ENCODE measurements at places on chromosomes 1 and 21. TPM values are rescaled to one million over a fixed set of nuclear protein-coding genes. Genes with fewer than 3 reads are reported as not detected.

DNA sequence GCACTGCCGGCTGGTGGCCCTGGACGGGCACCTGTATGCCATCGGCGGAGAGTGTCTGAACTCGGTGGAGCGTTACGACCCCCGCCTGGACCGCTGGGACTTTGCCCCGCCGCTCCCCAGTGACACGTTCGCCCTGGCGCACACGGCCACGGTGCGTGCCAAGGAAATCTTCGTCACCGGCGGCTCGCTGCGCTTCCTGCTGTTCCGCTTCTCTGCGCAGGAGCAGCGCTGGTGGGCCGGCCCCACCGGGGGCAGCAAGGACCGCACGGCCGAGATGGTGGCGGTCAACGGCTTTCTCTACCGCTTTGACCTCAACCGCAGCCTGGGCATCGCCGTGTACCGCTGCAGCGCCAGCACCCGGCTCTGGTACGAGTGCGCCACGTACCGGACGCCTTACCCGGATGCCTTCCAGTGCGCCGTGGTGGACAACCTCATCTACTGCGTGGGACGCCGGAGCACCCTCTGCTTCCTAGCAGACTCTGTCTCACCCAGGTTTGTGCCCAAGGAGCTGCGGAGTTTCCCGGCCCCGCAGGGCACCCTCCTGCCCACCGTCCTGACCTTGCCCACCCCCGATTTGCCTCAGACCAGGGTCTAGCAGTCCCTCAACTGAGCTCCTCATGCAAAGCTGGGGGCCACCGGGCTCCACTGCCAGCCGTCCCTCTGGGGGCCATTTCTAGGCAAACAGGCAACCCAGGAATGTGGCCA, 2.1 kb downstream of the KLHDC7A start:
- no peak for DNase-seq

- DNase-seq, result peak; percentile 45
Observed at GRCh38 chr1:11037740-11038182, 9.3 kb downstream of the MASP2 start.

NMNAT2 gene
- 22.5 TPM for total RNA-seq

DNA sequence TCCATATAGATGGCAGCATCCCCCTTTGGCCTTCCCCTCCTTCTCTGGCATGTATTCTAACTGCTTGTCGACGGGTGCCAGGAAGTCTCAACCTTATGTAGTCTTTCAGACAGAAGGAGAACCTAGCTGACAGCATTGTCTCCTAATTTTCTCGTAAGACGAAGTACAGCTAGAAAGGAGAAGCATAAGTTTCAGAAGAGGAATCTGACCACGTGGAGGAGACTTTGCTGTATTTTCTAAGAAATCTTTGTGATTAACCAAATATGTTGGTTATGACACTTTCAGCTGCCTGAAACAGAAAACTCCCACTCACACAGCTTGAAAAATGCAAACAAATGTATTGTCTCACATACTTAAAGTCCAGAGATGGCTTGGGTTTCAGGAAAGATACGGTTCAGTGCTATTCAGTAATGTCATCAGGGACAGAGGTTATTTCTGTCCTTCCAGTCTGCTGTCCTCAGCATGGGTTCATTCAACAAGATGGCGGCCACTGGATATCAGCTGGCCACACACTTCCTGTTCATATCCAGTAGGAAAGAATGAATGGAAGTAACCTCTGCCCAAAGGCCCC, 109.5 kb upstream of the ZNF648 start:
- DNase-seq, result no peak

DNA sequence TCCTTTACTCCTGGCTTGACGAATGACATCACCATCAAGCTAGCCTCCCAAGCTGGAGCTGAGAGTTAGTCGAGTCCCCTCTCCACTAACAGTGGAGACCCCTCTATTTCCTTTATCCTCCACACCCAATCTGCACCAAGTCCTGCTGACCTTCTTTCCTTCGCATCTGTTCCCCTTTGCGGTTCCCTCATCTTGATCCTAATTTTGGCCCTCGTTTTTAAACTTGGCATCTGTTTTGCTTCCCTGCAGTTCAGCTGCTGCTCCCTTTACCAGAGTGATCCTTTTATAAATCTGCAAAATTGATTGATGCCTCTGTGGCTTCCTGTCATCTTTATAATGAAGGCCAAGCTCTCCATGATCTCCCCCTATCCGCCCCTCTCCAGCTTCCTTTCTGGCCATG, 49.0 kb upstream of the TSPAN2 start:
- DNase-seq, result no peak

CCDC27 gene
- total RNA-seq, result not detected

ICOSLG gene
- total RNA-seq, result 2.9 TPM

DNA sequence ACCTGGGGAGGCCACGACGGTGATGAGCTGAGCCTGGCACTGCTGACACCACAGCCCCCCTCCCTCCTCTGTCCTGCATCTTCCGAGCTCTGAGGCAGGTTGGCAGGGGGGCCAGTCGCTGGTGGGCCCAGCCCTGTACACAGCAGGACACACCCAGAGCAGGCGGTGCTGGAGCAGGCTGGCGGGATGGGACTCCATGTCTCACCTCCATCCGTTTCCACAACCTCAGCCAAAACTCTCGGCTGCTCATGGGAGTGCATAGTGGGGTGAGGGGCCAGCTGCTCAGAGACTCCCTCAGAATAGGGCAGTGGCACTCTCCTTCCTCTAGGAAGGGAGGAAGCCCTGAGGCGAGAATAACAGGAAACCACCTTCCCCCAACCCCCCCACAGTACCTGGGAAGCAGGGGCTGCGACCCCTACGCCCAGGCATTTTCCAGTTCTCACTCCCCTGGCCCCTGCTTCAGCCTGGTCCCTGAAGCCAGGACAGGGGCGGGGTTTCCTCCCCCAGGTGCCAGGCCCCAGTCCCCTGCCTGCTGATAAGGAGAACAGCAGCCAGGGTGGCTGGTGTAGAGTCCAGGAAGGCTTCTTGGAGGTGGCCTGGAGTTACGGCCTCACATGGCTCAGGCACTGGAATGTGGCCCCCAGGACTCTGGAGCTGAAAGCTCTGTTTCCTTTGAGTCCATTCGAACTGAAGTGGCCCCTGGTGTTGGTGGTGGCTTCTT, 3.2 kb upstream of the IBA57 start:
- DNase-seq, result no peak

MAN1A2 gene
- 50.3 TPM for total RNA-seq

- DNase-seq, result no peak
Observed at GRCh38 chr1:2488688-2489087, 12.6 kb downstream of the PLCH2 start.

GRCh38 chr1:150553392-150554085, 4.3 kb downstream of the ADAMTSL4 start:
- DNase-seq, result no peak

DNA sequence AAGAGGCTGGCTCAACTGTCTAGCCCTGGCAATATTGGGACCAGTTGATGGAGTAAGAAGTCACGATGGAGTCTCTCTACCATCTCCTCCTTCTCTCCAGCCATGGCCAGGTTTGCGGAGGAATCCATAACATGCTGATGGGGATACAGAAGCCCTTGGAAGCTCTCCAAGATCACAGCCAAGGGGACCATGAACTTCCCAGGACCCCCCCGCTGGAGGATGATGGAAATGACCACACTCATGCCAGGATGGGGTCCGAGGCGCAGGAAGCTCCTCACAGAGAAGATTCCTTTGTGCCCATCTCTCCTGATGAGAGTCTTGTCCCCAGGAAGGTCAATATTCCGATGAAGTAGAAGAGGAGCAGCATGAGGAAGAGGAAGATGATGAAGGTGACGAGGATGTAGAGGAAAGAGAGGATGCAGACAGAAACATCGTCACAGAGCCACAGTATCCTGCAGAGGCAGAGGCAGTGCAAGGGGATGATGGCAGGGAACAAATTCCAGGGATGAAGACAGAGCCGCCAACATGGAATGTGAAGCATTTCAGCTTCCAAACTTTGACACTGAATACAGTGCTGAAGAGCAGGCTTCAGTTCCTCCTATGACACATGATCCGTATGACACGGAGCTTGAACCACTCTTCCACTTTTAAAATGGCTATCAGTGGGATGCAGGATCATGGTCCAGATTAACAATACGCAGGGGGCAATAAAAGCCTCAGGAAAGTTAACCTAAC, 57.9 kb upstream of the EDN2 start:
- DNase-seq, result no peak

NHLH1 gene
- total RNA-seq, result 0.26 TPM

DNA sequence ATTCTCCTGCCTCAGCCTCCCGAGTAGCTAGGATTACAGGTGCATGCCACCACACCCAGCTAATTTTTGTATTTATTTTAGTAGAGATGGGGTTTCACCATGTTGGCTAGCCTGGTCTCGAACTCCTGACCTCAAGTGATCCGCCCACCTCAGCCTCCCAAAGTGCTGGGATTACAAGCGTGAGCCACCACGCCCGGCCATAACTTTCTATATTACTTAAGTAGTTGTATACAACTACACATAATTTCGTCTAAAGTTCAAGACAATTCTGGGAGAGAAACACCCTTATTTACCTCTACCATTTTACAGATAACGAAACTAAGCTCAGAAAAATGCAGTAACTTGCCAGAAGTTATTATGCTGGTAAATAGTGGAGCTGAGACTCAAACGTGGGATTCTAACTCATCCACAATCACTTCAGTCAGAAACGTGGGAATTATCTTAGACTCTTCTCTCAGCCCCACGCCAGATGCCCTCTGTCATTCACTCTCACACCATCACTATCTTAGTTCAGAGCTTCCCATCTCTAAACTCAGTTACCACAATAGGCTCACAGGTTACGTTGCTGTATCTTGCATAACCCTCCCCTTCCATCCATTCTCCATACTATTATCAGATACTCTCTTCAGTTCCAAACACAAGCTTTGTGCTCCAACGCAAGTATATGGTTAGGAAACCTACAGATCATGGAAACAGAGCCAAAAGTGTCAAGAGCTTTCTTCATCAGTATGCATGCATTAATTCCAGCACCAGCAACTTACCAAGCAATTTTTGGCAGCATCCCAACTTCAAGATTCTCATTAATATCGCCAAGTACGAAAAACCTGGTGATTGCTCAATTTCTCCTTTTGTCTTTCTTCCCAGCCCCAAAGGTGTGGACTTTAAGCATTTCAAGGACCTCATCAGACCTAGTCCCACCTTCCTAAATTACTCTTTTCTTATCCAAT, 69.3 kb downstream of the RERE start:
- DNase-seq, result no peak

GRCh38 chr1:224357626-224358124, 996 bp downstream of the CNIH4 start:
- DNase-seq, result peak; percentile 66

OXCT2 gene
- total RNA-seq, result 1.6 TPM

DNA sequence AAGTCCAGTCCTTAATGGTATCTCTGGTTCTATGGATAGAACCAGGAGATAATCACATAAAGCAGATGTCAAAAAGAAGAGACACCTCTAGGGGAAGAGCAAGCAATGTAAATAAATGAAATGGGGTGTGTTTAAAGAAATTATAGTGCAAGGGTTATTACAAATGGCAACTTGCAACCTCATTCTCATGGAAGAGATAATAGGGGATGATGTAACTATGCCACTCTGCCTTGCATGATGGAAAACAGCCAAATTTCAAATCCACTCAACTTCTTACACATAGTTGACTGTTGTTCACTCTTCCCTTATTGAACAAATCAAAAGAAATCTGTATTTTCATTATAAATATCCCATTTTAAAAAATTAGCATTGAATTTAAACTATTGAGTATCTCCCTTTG, 274.0 kb upstream of the TMPRSS15 start:
- DNase-seq, result no peak

DNA sequence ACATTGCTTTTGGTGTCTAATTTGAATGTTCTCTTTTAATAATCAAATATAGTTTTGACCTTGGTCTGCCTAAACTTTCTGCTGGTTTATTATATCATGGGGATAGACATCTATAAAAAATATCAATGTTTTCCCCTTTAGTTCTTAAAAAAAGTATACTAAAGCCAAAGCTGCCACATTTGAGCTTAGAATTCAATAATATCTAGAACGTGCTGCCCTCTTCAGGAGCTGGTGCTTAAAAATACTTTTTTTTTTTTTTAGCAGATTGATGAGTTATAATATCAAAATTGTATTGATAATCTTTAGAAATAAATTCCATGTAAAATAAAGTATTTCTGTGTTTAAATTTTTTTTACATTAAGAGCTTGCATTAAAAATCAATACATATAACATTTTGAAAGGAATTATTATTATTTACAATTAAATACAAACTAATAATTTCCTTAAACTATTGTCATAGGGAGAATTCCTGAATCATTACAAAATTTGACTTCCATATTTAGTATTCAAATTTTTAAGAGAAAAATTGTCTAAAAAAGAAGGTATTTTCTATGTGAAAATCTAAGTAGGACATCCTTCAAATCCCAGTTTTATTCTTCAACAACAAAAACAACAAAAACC, 40.1 kb upstream of the ADGRL2 start:
- no peak for DNase-seq

NKAIN1 gene
- total RNA-seq, result not detected

GRCh38 chr21:20311234-20311787, 686.9 kb upstream of the NCAM2 start:
- DNase-seq, result no peak

GRCh38 chr21:42558368-42558767, 44.7 kb downstream of the SLC37A1 start:
- no peak for DNase-seq

- DNase-seq, result no peak
Observed at GRCh38 chr1:14513111-14513510, 85.4 kb upstream of the KAZN start.

DNA sequence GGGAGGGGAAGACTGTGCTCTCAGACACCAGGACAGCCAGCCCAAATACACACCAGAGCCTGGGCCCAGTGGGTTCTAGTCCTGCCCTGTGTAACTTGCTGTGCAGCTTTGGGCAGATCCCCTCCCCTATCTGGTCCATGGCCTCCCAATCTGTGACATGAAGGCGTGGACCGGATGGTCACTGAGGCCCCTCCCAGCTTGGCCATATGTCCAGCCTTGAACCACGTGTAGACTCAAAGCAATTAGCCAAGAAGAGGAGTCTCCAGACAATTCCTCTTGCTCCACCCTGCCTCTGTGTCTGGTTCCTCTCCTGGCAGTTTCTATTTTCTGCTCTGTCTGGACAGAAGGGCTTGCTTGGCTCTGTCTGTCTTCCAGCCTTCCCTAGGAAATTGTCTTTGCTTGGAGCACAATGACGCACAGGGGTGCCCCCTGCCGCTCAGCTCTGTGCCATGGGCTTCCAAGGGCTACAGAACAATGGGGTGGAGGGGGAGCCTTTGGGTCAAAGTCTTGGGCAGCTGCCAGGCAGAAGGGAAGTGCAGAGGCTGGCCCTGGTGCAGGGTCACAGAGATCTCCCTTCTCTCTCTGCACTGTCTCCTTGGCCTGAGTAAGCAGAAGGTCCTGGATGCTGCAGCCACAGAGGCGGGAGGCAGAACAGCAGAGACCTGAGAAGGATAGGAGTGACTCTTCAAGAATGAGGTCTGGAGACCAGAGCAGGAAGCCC, 66.1 kb downstream of the TENT5C start:
- no peak for DNase-seq

GRCh38 chr1:107365527-107366240, 224.8 kb downstream of the NTNG1 start:
- no peak for DNase-seq

GRCh38 chr1:97356309-97356708, 564.5 kb downstream of the DPYD start:
- no peak for DNase-seq

DNA sequence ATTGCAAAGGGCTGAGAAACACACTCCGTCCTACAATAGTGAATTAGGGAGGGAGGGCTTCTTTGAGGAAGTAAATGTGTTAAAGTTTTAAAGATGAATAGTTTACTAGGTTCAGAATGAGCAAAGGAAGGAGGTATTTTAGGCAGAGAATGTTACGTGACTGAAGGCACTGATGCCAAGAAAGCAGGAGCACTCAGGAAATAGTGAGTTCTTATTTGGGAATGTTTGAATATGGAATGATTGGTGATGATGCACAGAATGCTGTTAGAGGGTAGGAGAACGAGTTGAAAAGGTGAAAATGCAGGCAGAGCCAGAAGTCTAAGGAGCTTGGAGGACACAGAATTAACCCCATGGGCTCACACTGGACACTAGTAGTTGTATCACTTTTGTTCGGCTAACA, 108.0 kb downstream of the NRIP1 start:
- peak; percentile 66 for DNase-seq

Data from PC-9 (cell line).